Cerebellar cortex (tissue), 1 donor: ENCODE measurements at places on chromosomes 7 and 10.

DNA sequence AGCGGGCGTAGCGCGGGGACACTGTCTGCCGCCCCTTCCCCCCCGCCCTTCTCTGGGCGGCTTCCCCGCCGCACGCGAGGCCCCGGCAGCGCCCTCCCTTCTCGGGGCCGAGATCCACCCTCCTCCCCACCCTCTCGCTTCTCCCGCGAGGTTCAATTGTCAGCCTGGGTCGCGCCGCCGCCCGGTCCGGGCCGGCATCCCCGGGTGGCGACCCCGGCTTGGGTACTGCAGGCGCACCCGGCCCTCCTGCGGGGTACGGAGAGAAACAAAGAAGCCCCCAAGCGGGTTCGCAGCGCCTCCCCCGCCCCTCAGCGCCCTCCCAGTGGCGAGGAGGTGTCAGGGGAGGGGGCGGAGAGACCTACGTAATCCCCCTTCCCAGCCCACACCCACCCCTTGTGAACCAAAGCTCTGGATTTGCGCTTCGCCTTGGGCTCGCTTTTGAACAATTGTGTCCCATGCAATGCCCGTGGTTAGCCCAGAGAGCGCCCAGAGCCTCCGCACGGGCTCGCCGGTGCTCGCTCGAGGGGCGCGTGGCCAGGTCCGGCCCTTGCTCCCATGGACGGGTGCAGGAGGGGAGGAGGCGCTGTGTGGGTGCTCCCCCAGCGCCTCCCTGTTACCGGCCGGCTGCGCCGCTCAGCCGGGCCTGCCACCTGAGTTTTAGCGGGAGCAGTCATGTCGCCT, 634 bp downstream of the HECW1 start:
- DNase-seq, result no peak

- no peak for DNase-seq
Observed at GRCh38 chr7:139181404-139181803, 49.6 kb upstream of the UBN2 start.

GRCh38 chr10:15626937-15627336, 92.8 kb downstream of the ITGA8 start:
- no peak for DNase-seq

DNA sequence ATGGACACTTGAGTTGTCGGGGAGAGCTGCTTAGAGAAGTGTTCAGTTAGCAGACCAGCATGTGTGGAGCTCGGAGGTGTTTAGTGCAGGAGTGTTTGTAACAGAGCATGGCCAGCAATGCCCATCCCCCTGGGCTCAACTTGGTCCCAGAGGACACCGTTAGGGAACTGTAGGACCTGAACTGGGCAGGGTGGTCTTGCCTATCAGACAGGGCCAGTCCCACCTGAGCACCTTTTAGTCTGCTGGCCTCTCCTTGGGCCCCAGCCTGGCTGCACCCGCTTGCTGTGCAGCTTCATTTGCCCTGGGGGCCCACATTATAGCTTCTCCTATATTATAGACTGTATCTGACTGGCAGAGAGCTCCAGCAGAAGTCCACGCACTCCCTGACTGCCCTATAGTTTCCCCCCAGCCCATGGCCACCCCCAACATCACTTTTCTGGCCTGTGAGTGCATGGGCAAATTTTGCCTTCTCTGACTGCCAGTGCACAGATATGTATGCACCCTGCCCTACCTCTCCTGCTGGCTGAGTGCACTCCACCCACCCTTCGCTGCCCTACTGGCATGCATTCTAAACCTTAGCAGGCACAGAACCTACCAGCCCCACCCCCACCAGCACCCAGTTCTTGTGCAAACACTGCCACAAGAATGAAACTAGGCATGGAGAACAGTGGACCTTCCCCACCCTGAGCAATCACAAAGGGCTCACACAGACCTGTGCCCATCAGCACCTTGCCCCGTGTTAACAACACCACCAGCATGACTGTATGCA, 1030.6 kb upstream of the GHITM start:
- DNase-seq, result no peak

GRCh38 chr10:2870654-2871053, 196.7 kb upstream of the PFKP start:
- DNase-seq, result no peak

- no peak for DNase-seq
Observed at GRCh38 chr7:85498031-85498430, 311.2 kb upstream of the SEMA3D start.

DNA sequence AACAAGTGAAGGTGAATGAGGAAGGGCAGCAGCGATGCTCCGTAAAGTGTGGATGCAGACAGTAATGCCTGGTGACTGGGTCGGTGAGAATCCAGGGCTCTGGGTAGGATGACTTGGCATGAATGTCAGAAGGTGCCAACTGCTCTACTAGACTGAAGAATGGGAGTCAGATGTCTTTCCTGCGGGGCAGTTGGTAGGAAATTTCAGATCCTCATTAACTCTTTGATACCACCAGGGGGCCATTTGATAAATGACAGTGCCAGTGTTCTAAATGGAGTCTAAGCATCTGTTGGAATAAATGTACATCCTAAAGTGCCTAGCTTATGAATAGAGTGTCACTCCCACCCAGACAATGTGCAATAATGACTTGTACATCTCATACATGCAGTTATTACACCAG, 462.0 kb downstream of the GRM8 start:
- no peak for DNase-seq

GRCh38 chr7:130298544-130299326, 5.8 kb downstream of the CPA4 start:
- peak; percentile 11 for DNase-seq

DNA sequence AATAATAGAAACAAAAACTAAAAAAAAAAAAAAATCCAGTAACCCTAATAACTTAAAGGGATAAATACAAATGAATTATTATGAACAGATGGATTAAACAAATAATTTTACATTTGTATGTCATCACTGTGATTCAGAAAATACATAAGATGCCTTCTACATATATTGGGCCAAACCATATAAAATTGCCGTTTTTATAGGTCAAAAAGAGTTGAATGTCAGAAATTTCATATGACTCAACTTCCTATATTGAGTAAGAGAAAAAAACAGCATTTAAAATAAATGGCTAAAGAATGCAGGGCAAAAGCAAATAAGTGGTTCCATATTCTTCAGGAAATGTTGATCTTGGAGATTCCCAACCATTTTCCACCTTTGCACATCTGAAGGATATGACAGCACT, 9.4 kb downstream of the SLC35B4 start:
- DNase-seq, result no peak

- DNase-seq, result no peak
Observed at GRCh38 chr7:16295558-16295957, 125.8 kb downstream of the CRPPA start.
